ENCODE measurements at places on chromosomes 13 and 19. TPM values are rescaled to one million over a fixed set of nuclear protein-coding genes. Genes with fewer than 3 reads are reported as not detected.

MIA gene
- total RNA-seq, result not detected

SBK2 gene
- total RNA-seq, result not detected

DNA sequence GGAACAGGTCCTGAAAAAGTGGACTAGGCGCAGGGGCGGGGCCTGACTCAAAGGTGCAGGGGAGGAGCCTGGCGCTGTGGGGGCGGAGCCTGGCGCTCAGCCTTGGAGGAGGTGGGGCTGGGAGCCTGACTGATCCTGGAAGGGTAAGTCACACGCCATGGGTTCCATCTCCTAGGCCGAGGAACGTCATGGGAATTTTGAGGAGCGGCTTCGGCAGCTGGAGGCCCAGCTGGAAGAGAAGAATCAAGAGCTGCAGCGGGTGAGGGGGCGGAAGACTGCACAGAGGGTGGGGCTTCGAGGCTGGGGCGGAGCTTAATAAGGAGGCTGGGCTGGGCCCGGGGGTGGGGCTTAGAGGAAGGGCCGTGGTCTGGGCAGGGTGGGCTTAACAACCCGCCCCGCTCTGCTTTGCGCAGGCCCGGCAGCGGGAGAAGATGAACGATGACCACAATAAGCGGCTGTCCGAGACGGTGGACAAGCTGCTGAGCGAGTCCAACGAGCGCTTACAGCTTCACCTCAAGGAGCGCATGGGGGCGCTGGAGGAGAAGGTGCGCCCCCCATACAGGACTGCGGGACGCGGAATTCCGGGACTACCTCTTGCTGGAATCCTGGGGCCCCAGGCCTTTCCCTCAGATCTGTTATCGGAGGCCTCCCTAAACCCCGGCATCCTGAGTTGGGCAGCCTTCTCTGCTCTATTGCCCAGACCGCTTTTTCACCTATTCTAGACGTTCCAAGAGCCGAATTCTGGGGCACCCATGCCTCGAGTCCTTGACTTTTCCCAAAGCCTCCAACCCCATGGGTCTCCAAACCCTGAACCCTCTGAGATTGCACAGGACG, 14.5 kb downstream of the PPFIA3 start:
- DNase-seq, result peak; percentile 22

DNA sequence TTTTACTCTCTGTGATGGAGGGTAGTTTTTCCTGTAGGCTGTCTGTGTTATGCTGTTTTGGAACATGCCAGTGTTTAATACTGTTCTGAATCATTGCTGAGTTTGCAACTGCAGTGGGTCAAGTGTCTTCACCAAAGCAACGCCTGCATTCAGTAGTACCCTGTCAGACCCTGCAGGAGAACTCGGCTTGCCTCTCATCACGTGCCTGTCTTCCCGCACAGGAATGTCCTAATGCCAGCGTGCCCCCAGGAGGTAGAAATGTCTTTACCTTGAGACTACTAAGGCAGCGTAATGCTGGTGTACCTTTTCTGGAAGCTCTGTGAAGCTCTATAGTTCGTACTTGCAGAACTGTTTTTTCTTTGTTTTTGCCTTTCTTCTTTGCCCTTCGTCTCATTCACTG, 42.3 kb downstream of the POLR1D start:
- DNase-seq, result no peak

- DNase-seq, result no peak
Measured at GRCh38 chr13:29543230-29544215, 52.0 kb downstream of the SLC7A1 start.

Measured in fibroblast of the aortic adventitia (primary cell).